ENCODE measurements at places on chromosomes 6 and 20. TPM values are rescaled to one million over a fixed set of nuclear protein-coding genes. Genes with fewer than 3 reads are reported as not detected.

The LCA5 gene
- 6.6 TPM for polyA plus RNA-seq

The FOXQ1 gene
- not detected for polyA plus RNA-seq

The AGER gene
- 4.8 TPM for polyA plus RNA-seq

The RBM24 gene
- polyA plus RNA-seq, result 190 TPM

The C6orf141 gene
- 0.98 TPM for polyA plus RNA-seq

The GSTA3 gene
- not detected for polyA plus RNA-seq

The FOXP4 gene
- 42.5 TPM for polyA plus RNA-seq

The RCAN2 gene
- 55.6 TPM for polyA plus RNA-seq

The PROKR2 gene
- polyA plus RNA-seq, result not detected

The C6orf15 gene
- not detected for polyA plus RNA-seq

GRCh38 chr20:45343532-45344167 lies 4.6 kb downstream of the SDC4 start:
- peak; percentile 33 for DNase-seq

- no peak for DNase-seq
Measured at GRCh38 chr6:15434263-15434662, 188.4 kb downstream of the JARID2 start.

GRCh38 chr6:73694711-73695411 lies 1.1 kb upstream of the CD109 start:
- DNase-seq, result no peak

GRCh38 chr20:5024103-5024502 lies 22.8 kb upstream of the SLC23A2 start:
- no peak for DNase-seq

DNA sequence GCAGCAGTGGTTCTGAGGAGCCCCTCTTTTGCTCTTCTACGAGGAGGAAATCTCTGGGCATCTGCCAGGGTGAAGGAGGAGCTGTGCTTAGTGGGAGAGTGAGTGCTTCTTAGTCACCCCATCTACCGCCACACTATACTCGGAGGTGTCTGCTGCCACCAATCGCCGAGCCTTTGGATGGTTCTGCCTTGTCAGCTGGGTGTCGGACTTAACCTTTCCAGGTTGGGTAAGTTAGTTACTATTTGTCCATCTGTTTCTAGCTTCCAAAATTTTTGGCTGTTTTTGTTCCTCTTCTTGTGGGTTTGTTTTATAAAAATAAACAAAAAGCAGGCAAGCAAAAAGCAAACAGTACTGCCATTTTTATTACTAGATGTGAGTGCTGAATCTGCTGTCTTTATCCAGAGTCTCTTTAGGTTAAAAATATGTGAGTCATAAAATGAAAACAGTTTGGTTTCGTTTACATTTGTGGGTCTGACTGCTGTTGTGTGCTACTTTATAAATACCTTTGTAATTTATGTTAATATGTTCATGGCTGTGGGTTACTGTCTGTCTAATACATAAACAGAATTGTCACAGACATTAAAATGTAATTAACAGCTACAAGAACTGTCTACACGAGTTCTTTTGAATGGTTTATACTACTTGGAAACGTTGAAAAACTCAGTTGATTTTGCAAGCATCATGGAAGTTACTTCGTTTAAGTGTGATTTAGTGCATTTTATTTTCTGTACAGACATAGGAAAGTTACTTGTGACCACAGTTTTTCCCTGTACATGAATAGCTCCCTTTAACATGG lies 89.2 kb downstream of the ARID1B start:
- no peak for DNase-seq

- peak; percentile 90 for DNase-seq
Measured at GRCh38 chr6:4459032-4459431, 317.2 kb upstream of the CDYL start.

DNA sequence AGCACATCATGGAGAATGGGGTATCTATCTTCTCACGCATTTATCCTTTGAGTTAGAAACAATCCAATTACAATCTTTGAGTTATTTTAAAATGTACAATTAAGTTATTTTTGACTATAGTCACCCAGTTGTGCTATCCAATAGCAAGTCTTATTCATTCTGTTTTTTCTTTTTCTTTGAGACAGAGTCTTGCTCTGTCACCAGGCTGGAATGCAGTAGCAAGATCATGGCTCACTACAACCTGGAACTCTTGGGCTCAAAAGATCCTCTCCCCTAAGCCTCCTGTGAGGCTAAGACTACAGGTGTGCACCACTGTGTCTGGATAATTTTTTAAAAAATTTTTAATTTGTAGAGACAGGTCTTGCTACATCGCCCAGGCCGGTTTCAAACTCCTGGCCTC lies 201.5 kb upstream of the ZNF217 start:
- no peak for DNase-seq

GRCh38 chr6:109339906-109340678 lies 42.2 kb downstream of the CD164 start:
- DNase-seq, result no peak

- DNase-seq, result no peak
Measured at GRCh38 chr20:7971536-7972280, 31.4 kb upstream of the HAO1 start.

DNA sequence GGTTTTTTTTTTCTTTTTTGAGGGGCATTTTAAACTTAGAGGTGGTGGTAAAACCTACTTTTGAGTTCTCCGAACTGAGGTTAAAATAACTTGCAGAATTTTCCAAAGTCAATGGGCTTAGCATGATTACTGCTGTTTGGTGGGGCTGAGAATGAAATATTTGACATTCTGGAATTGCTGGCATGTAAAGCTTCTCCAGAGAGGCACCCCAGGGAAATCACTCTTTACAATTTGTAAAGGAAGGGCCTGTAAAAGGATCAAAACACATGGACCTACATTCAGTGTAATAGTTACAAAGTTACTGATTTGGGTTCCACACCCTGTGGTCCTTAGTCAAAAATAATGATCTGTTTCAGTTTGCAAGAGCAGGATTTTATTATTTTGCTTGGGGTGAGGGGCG lies 5.5 kb downstream of the FAM217B start:
- no peak for DNase-seq

DNA sequence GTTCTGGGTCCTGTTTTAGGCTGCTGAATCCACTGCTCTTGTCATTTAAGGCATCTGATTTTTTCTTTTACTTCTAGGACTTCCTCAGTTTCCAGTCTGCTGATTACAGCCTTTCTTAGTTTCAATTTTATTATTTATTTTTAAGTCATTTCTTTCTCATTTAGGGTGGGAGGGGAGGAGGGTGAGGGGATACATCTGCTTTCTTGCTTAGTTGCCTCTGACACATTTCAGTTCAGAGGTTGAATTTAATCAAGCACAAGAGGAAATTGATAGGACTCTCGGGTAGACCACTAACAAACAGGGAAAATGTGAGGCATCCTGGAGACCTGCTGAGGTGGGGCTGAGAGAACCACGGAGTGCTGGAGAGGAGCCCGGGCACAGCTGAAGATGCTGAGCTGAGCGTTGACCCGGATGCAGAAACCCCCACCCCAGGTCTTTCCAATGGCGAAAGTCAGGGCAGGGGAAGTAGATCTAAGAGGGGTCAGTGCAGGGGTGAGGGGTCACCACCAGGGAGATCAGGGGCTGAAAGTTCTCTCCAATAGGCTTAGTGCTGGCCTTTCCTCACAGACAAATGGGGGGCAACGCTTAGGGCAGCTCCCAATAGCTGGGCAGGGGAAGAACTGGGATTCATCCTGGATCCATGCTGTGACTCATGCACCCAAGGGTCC lies 7.6 kb upstream of the TREML2 start:
- DNase-seq, result no peak

DNA sequence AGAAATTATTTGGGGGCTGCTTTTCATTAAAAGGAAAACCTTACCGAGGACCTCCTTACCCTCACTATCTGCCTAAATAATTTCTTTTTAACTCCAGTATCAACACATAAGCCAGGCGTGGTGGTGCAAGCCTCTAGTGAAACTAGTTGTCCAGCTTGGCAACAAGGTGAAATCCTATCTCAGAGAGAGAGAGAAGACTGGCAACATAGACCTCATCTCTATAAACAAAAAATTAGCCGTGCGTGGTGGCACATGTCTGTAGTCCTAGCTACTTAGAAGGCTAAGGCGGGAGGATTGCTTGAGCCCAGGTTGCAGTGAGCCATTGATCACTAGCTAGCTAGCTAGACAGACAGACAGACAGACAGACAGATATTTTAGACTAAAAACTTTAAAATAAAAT lies 92.5 kb downstream of the ARMC2 start:
- no peak for DNase-seq

DNA sequence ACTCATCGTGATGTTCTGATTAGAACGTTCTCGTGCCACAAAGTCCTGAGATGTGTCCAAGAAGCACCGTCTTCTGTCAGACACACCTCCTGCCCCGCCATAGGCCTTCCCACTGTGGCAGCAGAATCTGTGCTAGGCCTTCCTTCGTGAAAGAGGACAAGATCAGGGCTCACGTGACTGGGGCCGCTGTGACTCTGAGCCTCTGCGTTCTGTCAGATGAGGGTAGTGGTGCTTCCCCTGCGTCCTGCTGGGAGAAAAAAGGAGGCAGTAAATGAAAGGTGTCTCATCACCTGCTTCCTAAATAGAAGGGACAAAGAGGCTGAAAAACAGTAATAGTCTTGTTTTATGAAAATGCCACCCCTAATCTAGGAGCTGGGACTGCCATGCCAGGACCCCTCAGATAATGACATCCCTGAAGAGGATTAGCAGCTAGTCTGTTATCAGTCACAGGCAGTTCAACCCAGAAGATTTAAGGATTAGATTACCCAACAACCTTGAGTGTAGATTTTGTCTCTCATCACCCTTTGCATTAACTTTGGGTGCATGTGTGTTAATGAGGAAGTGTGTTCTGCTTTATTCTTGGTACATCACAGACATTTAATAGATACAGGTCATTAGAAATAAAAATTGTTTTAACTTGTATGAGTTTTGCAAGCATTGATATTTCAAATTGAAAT lies 4.1 kb downstream of the DNAJC5 start:
- no peak for DNase-seq

DNA sequence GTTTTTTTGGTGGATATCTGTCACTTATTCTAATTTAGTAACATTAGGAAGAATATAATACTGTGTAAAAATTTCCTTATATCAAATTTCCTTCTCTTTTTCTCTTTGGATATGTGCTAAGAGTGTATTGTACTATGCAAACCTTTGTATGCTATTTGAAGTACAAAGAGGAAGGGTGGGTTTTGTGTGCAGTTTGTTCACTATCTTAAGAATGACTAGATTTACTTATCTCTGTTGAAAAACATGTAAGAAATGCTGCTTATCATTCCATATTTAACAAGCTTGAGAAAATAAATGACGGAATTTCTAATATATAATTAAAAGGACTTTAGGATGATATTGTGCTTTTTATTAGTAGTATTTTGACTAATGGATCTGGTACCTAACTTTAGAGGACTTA lies 13.1 kb downstream of the CD2AP start:
- DNase-seq, result no peak

DNA sequence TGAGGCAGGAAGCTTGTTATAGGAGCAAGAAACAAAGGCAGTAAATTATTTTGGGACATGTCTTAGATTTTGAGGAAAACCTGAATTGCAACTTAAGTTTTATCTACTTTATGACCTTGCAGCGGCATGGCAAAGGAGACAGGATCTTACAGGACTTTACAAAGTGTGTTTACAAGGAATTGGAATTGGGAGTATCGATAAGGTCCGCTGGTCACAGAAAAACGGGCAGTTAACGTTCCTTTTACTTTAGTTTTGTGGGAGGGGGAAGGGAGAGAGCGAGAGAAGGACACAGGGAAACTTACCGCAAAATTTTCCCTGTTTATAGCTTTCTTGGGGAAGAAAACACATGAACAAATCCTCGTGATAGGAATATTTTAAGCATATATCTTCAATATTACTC lies 1607.2 kb downstream of the GRIK2 start:
- DNase-seq, result no peak

DNA sequence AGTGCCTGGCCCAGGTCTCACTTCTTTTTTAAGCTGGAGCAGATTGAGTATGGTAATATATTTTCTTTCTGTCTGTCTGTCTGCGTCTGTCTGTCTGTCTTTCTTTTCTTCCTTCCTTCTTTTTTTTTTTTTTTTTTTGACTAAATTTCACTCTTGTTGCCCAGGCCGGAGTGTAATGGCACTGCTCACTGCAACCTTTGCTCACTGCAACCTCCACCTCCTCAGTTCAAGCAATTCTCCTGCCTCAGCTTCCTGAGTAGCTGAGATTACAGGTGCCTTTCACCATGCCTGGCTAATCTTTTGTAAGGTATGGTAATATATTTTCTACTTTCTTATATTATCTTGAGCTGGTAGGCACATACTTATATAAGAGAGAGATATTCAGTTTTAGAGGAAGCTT lies 196.3 kb upstream of the MARCKS start:
- DNase-seq, result no peak

GRCh38 chr6:11484441-11484840 lies 53.1 kb upstream of the TMEM170B start:
- no peak for DNase-seq

DNA sequence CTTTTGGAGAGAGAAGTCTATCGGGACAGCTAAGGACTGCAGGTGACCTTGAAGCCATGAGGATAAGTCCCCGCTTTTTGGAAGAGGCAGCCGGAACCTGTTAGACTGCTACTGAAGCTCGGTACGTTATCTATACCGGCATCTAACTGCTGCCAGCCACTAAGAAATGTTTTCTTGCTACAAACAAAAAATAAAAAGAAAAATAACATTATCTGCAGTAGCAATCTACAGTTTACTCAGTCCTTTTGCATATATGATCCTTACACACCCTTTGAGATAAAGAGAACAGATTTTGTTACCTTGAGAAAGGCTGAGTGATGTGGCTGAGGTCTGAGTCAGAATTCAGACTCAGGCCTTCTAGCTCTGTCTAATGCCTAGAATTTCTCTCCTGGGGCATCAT lies 314.6 kb downstream of the CDH26 start:
- DNase-seq, result no peak

DNA sequence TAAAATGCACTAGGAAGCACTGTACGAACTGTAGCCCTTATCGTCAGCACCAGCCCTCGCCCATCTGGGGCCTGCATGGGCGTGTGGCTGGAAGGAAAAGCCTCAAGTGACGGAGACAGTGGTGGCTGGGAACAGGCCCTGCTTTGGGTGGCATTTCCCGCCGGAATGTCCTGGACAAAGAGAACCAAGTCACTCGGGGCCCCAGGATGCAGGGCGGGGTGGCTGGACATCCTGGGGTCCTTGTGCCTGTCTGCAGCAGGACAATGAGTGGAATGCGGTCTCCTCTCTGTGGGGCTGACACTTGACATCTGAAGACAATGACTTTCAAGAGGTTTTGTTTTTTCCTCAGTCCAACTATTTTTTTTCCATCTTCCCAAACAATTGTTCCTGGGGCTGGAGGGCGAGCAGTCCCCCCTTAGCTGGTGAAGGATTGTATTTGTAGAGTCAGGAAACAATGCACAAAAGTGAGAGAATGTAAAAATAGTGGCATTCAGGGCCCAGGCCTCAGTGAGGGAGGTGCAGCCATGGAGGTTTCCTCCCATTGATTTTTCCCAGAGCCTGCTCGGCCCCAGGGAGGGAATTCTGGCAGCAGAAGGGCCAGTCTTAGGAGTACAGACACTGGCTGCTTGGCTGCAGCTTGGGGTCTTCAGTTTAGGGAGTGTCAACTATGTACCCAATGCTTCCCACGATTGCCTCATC lies 64.4 kb downstream of the PREX1 start:
- no peak for DNase-seq

- no peak for DNase-seq
Measured at GRCh38 chr6:31968791-31969711, 2.9 kb downstream of the DXO start.
